SK-N-DZ (cell line): ENCODE measurements at places on chromosomes 13 and 19.

DNA sequence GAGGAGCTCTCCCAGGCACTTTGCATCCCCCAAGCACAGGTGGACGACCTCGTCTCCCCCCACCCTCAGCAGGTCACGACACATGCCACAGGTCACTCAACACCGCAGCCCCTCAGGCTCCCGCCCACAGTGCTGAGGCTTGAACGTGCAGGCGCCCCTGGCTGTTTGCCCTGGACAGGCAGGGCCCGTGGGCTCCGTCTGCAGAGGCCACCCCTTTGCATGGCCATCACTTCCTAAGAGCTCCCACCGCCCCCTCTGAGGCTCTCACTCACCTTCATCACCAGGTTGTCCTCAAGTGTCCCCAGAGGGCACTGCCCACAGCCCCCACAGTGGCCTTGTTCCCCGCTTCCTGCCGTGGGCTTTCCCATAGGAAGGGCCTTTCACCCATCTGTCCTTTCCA lies 132.1 kb upstream of the MCF2L start:
- DNase-seq = no peak

- no peak for DNase-seq
Observed at GRCh38 chr13:43058318-43058674, 34.9 kb downstream of the DNAJC15 start.

GRCh38 chr13:36879218-36879938 lies 40.7 kb downstream of the SMAD9 start:
- no peak for DNase-seq

GRCh38 chr19:3420909-3421619 lies 54.7 kb downstream of the NFIC start:
- DNase-seq = no peak

- no peak for DNase-seq
Observed at GRCh38 chr13:74561155-74561554, 427.0 kb upstream of the KLF12 start.

DNA sequence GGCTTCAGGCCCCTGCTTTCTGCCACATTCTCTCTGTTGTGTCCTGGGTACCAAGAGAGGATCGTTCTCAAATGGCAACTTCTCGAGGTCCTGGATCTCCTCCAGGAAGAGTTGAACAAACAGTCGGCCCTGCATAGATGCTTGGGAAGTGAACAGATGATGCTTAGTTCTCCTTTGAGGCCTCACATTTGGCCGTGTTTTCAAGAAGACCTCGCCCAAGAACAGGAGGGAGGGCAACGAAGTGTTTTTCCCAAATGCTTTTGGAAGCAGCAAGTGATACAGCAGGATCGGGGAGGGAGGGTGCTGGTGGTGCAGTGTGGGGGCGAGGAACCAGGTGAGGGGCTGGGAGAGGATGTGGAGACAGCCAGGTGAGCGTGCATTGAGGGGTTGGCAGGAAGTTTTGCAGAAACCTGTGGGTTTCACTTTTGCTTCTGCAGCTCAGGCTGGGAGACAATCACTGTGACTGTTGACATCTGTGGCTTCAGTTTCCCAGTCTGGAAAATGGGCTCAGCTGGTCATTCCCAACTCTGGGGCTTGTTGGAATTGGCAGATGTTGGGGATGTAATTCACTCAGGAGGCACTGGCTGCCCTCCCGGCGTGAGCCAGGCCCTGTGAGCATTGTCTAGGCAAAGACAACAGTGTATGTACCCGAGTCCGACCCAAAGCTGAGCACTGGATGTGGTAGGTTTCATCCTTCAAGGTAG lies 21.6 kb downstream of the MAST3 start:
- no peak for DNase-seq

- no peak for DNase-seq
Observed at GRCh38 chr19:35513628-35514281, at the start of gene DMKN. Gene DMKN, minus strand, starts transcription at chr19:35513649. Its CDS starts 174 bp downstream, at chr19:35513475.

GRCh38 chr13:97786510-97786909 lies 167.0 kb upstream of the IPO5 start:
- DNase-seq = no peak
